H54 (cell line): ENCODE measurements at places on chromosomes 6 and 20.

DNA sequence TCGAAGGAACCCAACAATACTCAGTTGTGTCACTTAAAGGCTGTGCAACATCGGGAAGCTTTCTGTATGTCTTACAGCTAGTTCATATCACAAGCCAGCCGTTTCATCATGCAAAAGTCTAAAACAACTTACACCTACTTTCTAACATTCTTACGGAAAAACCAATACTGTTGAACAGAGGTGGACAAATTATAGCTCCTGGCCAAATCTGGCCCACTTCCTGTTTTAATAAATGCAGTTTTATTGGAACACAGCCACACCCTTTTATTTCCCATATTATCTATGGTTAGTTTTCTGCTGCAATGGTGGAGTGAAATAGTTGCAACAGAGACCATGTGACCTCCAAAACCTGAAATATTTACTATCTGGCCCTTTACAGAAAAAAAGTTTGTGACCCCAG, 46.6 kb downstream of the MYB start:
- no peak for DNase-seq

DNA sequence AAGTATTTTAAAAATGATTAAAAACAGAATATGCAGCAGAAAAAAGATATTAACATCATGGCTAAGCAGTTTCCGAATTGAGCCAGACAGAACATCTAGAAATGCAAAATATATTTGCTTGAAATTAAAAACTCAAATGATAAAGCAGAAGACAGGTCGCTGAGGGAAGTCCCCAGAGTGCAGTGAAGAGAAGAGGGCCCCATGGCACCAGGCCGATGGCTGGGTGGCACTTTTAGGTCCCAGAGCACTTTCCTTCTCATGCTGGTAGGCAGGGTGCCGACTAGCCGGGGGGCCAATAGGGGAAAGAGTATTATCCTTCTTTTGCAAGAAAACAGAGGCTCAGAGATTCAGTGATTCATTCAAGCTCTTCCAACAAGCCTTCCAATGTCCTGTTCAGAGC, 58.9 kb downstream of the MYH7B start:
- no peak for DNase-seq

DNA sequence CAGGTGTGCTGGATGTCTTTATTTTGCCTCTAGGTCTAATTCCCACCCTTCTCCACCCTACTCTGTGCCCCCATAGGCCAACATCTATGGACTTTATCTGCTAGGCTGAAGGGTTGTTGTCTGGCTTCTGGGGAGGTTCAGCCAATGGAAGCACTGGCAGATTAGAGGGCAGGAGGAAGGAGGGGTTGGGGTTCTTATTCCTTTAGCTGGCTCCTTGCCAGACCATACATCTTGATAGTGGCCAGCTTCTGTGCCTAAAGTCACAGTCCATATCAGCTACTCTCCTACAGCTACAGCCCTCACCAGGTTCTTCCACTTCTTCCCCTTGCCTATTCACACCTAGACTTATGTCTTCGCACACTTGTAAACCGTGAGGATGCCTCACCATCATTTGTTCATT, 41.1 kb downstream of the ROS1 start:
- DNase-seq: no peak

DNA sequence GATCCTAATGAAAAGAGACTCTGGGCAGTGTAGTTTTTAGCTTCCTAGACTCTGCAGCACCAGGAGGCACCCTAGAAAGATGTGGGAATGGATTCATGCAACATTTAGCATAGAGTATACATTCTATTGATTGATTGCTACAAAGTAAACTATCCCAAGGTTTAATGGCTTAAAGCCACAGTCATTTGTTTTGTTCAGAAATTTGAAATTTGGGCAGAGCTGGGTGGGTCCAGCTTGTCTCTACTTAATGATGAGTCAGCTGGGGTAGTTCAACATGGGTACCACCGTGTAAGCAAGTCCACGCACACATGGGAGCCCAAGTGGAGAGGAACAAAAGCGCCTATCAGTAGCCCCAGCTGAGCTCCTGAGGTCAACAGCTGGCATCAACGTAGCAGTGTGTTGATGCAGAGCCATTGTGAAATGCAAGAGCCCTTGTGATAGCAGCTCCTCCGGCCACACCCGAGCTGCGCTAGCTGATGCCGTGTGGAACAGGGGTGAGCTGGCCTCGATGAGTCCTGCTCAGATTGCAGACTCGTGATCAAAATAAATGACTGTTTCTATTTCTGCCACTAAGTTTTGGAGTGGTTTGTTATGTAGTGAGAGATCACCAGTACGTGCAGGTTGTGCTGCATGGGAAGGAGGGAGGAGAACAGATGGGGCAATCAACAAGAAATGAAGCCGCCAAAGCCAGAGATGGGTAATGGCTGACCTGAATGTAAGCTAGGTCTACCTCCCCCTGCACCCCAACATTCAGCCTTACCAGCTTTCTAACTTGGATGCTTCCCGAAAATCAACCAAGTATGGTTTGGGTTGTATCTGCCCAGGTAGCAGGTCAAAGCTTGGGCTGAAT, 45.7 kb upstream of the TRAF3IP2 start:
- DNase-seq: no peak

DNA sequence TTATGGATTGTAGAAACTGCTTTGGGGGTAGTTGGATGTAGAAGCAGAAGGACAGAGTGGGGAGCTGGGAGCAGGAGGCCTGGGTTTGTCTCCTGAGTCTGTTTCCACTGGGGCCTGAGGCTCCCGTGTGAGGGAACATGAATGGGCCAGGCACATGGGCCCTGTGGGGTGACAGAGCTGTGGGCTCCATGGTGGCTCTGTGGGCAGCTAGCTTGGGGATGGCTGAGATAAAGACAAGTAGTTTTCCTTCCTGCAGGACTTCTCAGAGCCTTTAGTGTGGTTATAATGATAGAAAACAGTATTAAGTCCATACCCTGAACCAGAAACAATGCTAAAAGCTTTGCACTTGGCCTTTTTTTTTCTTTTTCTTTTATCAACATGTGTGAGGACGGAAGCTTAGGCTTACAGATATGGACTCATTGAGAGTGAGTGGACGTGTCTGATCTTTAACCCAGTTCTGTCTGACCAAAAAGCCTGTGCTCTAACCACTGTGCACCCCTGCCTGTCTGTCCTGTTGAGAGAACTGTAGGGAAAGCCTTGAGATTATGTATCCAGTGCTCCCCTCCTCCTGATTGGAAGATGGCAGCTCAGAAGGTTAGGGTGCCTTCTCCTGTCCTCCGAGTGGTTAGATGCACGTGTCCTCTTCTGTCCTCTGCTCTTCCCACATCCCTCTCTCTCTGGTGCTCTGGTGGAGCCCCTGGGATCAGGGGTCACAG, 98.3 kb downstream of the CDH26 start:
- DNase-seq: no peak

- DNase-seq: no peak
These were observed 36.7 kb downstream of the JAG1 start for GRCh38 chr20:10637031-10637559.

- DNase-seq: no peak
These were observed 279.4 kb upstream of the SPTLC3 start for GRCh38 chr20:12729326-12729725.

GRCh38 chr6:157063176-157063905, 260.0 kb downstream of the TMEM242 start:
- DNase-seq: no peak

DNA sequence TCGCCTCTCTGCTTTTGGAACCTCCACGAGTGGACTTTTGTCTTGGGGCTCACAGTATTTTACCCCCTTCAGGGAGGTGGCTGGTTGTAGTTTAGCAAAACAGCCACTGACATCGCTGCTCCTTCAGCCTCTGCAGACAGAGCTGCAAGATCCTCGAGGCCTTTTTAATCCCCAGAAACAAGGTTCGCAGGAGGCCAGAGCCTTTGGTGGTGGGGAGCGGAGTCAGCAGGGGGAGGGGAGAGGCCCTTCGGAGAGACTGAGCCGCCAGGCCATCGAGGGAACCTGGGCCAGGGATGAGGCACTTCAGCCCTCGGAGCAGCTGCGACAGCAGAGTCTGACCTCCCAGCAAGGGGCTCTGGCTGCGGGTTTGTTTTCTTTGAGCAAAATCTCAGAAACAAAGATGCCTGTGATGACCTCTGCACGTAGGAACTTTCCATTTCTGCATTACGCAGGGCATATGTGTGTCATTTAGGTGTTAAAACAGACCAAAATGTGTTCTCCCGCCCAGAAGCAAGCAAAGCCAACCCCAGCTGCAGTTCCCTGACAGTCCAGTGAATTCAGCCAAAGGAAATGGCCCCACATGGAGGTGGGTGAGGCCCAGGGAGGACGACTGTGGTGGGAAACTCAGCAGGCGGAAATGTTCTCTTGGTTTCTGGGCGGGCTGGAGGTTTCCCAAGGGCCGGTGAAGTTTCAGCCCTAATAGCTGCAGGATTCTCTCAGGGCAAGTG, 171.2 kb upstream of the SULF2 start:
- DNase-seq: no peak

DNA sequence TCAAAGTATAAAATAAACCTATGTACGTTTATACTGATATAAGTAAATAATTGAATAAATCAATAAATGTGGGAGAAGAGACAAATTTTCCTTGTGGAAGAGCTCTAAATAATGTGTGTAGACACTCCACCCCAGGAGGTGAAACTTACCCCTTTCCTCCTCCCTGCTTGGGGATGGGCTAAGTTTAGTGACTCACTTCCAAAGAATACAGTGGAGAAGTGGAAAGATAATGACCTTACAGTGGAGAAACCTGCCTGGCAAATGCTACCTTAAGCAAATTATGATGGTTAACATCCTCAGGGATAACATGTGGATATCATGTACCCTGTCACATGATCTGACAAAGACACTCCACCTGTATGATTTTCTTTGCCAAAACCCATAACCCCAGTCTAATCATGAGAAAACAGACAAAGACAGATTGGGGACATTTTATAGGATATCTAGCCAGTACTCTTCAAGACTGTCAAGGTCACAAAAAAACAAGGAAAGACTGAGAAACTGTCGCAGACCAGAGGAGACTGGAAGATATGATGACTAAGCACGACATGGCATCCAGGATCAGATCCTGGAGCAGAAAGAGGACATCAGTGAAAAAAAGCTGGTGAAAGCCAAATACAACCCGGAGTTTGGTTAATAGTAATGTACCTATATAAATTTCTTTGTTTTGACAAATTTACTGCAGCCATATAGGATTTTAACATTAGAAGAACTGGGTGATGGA, 195.5 kb upstream of the PRDM1 start:
- DNase-seq: no peak

DNA sequence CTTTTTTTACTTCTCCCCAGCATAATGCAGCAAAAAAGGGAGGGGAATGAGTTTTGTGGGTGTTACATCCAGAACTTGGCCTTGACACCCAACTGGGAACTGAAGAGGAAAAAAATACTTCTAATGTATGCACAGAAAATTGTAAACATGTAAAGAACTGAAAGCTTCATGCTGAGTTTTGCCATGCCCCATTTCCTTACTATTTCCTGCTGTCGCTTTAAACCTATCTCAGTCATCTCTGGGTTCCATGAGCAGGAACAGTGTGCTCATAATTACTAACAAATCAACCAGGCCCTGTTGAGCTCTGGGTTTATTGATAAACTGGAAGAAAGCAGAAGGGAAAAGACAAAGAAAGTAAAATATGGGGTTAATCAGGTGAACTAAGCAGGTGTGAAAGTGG, 14.2 kb downstream of the TFAP2B start:
- no peak for DNase-seq

DNA sequence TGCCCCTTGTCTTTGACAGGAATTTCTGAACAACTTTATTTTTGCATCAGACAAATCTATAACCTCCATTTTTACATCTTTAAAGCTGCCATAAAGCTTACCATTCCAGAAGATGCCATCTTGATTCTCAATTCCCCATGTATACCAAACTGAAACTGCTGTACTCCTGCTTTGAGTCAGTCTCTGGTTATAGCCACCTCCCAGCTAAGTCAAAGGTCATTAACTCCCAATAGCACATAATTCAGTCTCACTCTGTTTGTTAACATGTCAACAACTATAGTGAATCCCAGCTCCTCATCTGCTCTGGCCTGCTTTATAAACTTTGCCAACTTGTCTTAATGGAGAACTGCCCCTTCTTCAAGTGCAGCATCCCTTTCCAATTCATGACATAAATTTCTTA, 343.6 kb downstream of the FRK start:
- no peak for DNase-seq

DNA sequence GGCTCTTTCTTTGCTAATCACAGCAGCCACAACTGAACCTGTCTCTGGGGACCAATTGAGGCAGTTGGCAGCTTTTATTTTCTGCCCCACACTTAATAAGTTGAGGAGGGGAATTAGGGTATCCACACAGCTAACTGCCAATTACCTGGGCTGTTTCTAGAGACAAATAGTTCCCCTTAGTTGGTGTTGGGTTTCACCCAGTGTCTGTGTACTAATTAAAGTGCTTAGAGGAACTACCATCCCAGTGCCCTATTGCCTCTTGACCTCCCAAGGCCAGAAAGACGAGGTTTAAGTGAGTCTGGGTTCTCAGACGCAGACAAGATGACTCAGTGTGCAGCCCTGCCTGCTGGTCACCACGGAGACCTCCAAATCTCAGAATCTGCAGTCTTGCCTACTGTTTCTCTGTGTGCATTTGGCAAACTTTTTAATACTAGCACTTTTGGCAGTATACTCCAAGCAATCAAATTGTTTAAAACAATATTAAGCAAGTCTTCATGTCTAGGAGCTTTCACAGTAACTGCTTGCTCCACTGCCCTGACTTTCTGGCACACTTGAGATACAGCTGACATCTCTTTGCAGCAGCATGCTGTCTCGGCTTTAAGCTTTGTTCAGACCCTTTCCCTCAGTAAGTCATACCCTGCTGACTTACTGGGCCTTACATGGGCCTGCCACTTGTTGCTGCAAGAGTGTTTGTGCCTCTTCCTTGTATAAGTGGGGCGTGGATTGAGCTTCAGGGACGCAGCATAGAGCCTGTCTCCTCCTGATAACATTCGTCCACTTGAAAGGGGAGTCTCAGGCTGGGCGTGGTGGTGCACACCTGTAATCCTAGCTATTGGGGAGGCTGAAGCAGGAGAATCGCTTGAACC, 31.9 kb downstream of the STK35 start:
- DNase-seq: peak; percentile 53

- DNase-seq: no peak
These were observed 28.3 kb upstream of the ID1 start for GRCh38 chr20:31576751-31577150.

- DNase-seq: no peak
These were observed 18.4 kb downstream of the TRAM2 start for GRCh38 chr6:52558266-52559000.
